Activated B cell treated with CpG ODN at 0.5 μM for 24 hours (primary cell): ENCODE measurements at places on chromosomes 4 and X. TPM values are rescaled to one million over a fixed set of nuclear protein-coding genes. Genes with fewer than 3 reads are reported as not detected.

BGN gene
- total RNA-seq: not detected in 2 replicates

HNRNPD gene
- 300 and 350 TPM in 2 replicates for total RNA-seq

DNA sequence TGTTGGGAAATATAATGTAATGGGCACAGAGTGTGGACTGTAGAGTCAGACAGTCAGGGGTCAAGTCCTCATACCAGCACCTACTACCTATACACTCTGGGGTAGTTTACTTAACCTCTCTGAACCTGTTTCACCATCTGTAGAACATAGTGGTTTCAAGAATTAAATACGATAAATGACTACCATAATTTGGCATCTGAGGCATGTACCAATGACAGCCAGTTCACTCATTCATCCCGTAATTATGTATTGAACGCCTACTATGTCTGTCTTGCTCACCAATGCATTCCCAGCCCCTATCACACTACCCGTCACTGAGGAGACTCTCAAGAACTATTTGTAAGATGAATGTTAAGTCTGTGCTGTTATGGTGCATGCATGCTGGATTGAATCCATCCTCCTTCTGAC lies 2.0 kb upstream of the FGB start:
- H3K4me1 ChIP-seq: no peaks in the 10 kb centered on the region
- no peak overlapping the region for H3K4me3 ChIP-seq
- no peak overlapping the region for H3K27ac ChIP-seq
- DNase-seq: no peak

GRCh38 chrX:29852767-29853166 lies 362.6 kb upstream of the MAGEB2 start:
- no peak overlapping the region for H3K27ac ChIP-seq
- no peaks in the 10 kb centered on the region for H3K36me3 ChIP-seq
- no peak overlapping the region for H3K4me3 ChIP-seq
- no peaks in the 10 kb centered on the region for H3K27me3 ChIP-seq
- no peak for DNase-seq
